NCI-H1417 (cell line): ENCODE measurements at places on chromosomes 5 and 9.

DNA sequence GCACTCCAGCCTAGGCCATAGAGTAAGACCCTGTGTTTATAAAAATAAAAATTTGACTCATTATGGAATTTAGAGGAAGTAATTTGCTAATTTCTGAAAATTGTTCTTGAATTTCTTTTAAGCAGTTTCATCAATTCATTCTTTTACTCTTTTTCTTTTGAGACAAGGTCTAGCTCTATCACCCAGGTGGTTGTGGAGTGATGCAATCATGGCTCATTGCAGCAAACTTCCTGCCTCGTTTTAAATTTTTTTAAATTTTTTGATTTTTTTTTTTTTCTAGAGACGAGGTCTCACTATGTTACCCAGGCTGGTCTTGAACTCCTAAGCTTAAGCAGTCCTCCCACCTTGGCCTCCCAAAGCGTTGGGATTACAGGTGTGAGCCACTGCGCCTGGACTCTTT is 3.1 kb upstream of the CAMLG start:
- DNase-seq: no peak

- DNase-seq: no peak
These were observed 3.9 kb upstream of the FKTN start for GRCh38 chr9:105554042-105554441.

GRCh38 chr9:128092199-128092977 is 24.4 kb downstream of the SLC25A25 start:
- no peak for DNase-seq

- no peak for DNase-seq
These were observed 8.0 kb downstream of the MAP1B start for GRCh38 chr5:72115296-72115695.

DNA sequence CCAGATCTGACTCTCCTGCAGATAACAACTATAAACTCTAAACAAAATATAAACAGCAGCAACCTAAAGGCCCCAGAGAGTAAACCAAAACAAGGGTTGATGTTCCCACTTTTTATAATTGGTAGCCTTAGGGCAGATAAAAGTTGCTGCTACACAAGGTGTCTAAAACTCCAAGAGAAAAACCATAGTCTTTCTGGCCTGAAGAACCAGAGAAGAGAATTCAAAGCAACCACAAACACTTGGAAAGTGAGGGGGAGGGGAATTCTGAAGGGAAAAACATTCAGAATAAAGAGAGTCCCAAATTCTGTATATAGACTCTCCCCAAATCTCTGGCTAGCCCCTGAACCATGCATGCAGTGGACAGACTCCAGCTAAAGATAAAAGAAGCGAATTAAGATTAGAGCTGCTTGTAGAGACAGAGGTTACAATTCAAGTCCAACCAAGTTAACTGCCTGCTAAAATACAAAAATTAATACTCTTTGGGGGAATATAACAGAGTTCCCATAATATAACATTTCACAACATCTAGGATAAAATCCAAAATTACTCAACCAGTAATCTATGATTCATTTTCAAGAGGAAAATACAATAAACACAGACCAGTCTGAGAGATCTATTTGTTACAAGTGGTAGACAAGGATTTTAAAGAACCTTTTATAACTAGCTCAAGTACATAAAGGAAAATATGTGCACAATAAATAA is 37.5 kb upstream of the RGMB start:
- DNase-seq: no peak

GRCh38 chr5:11046160-11046559 is 285.1 kb upstream of the DAP start:
- DNase-seq: no peak

GRCh38 chr5:132180134-132180745 is 47.4 kb downstream of the P4HA2 start:
- peak; percentile 31 for DNase-seq

DNA sequence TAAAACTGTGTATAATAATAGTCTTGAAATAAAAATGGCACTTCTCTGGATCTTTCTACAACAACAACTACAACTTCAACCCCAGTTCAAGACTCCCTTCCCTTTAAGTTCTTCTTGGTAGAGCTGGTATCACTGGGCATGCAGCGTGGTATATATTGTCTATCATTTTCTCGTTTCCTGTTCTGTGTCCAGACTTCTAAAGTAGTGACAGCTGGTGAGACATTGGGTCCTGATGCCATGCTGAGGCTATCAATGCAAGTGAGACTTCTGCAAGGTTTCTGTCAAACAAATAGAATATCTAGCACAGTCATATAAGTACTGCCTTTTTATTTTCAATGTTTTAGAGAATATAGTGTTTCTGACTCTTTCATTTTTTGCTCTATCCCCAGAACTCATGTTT is 123.0 kb upstream of the GRIN3A start:
- no peak for DNase-seq

DNA sequence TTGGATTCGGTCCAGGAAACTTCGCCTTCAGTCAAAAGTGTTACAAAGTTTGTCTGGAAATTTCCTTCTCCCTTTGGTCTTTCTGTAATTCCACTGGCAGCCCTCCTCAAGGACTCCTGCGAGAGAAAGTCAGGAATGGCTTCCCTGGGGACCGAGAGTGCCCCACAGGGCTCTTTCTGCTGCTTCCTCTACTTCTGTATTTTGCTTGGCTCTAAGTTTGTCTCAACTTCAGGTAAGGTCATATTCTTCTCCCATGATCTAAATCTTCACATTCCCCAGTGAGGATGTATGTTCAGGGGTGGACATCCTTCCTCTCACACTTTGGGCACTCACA is 10.3 kb upstream of the RIOK2 start:
- no peak for DNase-seq

DNA sequence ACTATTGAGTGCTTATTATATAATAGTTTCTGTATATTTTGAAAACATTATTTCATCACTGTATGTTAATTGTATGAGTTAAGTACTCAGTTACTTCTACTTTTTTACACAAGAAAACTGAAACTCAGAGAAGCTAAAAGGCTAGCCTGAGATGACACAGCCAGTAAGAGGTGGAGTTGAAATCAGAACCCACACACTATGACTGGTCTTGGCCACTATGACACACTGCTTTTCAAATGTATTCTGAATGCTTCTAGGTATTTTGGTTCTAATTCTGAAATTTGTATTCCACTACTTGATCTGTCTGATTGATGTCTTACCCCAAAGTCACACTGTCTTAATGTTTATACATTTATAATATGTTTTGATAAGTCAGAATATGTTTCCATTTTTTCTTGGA is 181.8 kb downstream of the ZDHHC21 start:
- no peak for DNase-seq

- no peak for DNase-seq
These were observed 235.4 kb downstream of the FSTL4 start for GRCh38 chr5:133376986-133377385.

- no peak for DNase-seq
These were observed 82.4 kb downstream of the SNCAIP start for GRCh38 chr5:122394284-122394930.

DNA sequence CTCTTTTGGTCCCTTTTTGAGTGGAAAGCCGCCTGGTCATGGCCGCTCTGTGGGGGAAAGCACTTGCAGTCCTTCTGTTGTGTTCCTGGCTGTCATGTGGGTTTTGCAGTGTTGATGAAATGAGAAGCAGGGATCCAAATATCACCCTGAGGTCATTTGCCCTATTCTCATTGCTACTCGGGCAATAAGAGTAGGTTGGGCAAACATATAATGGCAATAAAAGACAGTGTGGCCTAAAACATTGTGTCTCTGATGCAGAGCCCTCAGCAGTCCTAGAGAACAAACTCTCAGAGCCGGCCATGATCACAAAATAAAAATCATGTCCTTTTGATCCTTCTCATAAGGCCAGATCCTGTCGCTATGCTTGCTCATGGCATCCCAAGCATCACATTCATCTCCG is 361.1 kb upstream of the KLF4 start:
- DNase-seq: no peak
